ENCODE measurements at places on chromosomes 6 and 20. TPM values are rescaled to one million over a fixed set of nuclear protein-coding genes. Genes with fewer than 3 reads are reported as not detected.

DNA sequence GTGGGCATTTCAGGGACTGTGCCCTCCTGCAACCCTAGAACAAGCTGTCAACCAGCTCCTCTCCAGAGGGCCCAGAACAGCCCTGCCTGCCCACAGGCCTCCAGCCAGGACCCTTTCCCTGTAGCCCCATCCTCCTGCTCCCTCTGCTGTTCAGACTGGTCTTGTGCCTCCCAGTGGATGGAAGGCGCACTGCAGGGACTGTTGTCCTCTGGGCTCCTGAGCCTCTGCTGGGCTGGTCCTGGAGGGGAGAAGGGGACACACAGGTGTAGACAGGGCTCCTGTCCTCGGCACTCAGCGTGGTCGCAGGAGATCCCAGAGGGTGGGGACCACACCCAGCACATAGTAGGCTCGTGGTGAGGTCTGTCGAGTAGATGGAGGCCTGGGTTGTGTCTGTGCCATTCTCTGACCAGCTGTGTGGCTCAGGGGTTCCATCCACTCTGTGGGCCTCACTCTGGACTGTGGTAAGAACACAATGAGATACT lies 11.5 kb downstream of the ITPR3 start:
- DNase-seq: peak; percentile 73

DNA sequence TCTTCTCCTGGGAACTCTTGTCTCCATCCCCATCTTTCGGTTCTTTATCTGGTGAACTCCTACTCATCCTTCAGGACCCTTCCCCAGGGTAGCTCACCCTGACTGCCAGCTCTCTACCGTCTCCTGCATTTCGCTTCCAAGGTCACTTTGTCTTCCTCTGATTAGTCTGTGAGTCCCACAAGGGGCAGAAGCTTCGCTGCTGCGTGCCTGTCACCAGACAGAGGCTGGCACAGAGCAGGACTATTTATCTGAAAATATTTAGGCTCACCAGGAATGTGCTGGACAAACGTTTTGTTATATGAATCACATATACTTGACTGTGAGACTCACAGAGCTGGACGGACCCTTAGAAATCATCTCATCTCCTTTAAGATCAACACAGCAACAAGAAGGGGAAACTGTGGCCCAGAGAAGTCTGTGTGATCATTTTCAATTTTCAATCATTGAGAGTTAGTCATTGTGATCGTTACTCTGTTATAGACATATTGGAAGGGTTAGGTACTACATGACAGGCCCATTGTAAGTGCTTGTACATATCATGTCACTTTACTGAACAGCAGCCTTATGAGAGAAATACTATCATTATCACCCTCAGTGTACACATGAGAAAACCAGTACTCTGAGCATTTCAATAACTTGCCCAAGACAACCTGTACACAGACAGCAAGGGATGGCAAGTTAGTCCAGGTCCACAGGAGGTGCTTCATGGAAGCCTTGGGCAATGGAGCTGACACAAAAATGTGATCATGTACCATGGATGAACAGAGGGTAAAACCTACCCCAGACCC lies 51.4 kb downstream of the JPH2 start:
- DNase-seq: no peak

GRCh38 chr6:28769626-28770402 lies 154.0 kb downstream of the TRIM27 start:
- DNase-seq: peak; percentile 11

GRCh38 chr20:58366866-58367265 lies 22.2 kb upstream of the VAPB start:
- no peak for DNase-seq

The NANP gene
- total RNA-seq: 9.2 TPM

All from dermis blood vessel endothelial cell (primary cell).